Hippocampal formation (tissue), 2 donors: ENCODE measurements at places on chromosomes 13 and 19.

DNA sequence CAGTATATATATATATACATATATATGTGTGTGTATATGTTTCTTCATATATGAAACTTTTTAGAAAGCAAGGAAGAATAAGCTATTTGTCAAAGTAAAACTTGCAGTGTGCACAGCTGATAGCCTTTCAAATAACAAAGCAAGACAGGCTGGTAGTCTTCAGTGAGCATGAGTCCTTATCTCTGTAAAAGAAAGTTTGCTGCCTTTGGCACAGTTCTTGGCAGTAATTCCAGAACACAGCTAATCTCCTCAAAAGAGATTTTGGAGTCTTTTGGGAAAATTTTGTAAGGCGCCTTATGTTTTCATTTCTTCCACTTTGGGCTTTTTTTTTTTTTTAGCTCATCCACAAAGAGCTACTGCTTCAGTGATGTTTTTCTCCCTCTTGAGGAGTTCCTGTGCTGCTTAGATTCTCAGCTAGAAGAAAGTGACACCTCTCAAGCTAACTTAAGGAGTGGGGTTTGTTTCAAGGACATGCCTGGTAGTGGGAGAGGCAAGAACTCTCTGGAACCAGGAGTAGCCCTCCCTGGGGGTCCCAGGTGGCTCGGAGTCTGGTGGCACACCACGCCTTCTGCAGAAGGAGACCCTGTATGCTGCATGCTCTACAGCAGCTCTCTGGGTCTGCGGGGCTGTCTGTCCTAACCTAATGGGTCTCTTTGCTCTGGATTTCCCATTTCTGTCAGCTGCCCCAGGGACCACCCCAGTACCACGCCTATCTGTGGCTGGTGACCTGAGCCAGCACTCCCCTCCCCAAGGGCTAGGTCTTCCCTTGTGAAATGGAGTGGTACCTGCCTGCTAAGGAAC, 58.8 kb downstream of the TNFRSF19 start:
- no peak for DNase-seq

- no peak for DNase-seq
Measured at GRCh38 chr13:105918842-105919741, 616.4 kb downstream of the EFNB2 start.

GRCh38 chr13:42101821-42102585, 53.6 kb downstream of the DGKH start:
- DNase-seq = no peak

- no peak for DNase-seq
Measured at GRCh38 chr19:928471-929202, 2.8 kb downstream of the ARID3A start.

GRCh38 chr13:111975539-111976473, 91.1 kb upstream of the SOX1 start:
- DNase-seq = no peak

GRCh38 chr19:13098277-13099072, 4.2 kb downstream of the LYL1 start:
- no peak for DNase-seq

- DNase-seq = no peak
Measured at GRCh38 chr19:3115916-3116602, 19.8 kb upstream of the GNA15 start.

DNA sequence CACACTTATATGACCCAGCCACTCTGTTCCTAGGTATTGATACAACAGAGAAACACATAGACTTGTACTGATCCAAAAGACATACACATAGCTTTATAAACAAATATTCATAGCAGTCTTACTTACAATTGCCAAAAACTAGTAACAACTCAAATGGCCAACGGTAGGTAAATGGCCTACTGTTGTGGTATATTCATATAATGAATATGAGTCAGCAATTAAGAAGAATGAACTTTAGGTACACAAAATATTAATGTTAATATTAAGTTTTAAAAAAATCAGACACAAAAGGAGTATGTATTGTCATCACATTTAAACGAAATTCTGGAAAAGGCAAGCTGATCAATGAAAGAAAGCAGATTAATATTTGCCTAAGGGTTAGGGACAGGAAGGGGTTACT, 19.7 kb downstream of the KPNA3 start:
- DNase-seq = no peak

DNA sequence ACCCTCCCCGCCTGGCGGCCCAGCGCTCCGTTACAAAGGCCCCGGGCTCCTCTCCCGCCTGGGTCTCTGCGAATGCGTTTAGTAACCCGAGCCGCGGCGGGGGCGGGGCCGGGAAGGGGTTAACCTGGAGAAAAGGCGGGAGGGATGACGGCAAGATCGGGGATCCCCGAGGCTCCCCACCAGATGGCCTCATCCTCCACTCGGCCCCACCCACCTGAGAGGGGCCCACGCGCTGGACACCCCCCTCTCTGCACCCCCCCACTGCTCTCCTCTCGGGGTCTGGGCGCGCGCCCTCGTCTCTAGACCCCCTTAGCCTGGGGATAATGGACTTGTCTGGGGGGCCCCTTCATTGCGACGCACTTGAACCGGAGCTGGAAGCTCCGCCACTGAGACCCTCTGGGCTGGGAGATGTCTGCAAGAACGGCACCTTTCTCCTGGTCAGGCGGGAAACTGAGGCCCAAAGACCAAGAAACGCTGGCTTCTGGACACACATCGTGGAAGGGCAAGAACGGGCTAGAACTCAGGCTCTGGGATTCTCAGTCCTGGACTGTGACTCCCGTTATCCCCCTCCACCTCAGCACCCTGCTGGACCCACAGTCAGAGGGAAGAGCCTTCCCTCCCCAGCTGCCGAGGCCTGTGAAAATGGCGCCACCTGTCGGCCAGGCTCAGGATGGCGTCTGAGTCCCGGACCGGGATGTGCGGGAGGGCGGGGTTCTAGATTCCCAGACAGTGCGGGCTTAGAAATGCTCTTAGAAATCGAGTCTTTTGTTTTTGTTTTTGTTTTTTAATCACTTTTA, 2.9 kb upstream of the LTBP4 start:
- DNase-seq = peak; percentile 62

GRCh38 chr19:20388706-20389225, 176.8 kb downstream of the ZNF737 start:
- no peak for DNase-seq

DNA sequence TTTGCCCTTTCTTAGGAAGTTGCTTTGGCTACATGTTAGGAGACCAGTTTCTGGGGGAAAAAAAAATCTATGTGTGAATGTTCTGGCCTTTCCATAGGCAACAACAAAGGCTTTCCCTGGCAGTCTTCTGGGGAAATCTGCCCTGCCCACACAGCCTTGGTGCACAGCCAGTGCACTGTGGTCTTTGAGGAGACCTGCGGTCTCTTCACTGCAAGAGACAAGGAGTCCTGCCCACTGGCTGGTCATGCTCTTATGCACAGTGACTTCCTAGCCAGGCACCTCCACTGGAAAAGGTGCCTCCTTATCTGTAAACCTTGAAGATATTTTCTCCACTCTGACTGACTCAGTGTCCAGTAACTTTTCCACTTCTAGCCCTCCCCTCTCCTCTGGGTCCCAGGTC, 155.1 kb downstream of the SUCLA2 start:
- no peak for DNase-seq

DNA sequence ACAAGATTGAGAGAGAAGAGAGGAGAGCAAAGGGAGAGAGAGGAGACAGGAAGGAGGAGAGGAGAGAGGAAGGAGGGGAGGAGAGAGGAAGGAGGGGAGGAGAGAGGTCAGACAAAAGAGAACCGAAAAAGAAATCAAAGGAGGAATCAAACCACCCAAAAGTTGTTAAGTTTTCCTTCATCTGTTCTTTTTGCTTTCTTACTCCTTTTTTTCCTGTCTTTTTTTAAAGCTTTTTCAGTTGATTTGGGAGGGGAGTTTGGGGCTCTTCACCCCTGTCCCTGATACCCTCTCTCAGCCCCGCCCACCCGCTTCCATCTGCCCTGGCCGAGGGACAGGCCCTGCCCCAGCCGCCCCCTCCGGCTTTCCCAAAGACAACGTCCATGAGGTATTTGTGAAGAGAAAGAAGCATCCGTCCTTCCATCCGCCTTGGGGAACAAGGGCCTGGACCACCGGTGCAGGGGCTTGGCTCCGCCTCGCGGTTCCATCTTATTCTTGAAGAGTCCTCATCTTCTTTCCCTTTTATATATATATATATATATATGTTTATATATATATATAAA, 13.3 kb downstream of the ZNF574 start:
- DNase-seq = no peak

DNA sequence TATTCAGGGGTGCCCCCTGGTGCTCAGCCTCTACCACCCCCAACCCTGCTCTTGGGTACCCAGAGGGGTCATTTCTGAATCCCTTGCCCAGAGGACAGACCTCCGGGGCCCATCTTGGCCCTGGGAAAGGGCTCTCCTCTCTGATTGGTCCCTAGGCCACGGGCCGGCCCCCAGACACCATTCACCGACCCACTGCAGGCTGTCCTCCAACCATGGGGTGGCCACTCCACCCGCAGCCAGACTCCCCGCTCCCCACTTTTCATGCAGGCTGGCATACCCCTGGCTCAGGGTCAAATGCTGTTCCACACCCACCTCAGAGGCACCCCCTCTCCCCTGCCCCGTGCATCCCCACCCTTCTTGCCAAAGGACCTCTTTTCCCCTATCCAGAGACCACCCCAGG, 14.8 kb downstream of the SMIM24 start:
- DNase-seq = no peak

- DNase-seq = no peak
Measured at GRCh38 chr13:30071969-30072817, 221.8 kb upstream of the UBL3 start.

- DNase-seq = peak; percentile 4
Measured at GRCh38 chr13:46295491-46296114, 83.9 kb downstream of the LRRC63 start.

DNA sequence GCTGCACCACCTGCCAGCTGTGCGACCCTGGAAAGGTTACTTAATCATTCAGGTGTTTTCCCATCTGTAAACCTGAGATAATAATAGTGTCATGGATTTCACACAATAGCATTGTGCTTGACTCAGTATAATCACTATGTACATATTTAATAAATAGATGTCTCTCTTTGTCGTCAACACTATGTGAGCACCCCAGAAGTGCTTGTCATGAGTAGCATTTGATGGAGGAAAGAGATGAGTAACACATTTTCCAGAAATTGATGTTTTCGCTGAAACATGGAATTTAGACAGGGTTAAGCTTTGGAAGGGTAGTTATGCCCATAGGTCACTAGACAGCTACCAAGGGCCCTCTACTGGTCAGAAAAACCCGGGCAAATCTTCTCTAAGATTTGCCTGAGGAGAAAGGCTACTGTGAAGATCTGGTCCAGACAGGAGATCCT, 9.5 kb upstream of the MBNL2 start:
- DNase-seq = peak; percentile 47

DNA sequence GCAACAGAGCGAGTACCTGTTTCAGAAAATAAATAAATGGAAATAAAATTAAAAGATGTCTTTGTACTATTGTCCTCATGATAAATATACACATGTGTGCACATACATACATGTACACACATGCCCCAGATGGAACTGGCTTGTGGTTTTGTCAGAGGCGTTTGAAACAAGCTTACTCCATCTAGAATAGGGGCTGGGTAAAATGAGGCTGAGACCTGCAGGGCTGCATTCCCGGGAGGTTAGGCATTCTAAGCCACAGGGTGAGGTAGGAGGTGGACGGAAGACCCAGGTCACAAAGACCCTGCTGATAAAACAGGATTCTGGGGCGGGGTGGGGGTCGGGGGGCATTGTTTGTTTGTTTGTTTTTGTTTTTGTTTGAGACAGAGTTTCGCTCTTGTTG, 8.1 kb upstream of the SIN3B start:
- DNase-seq = no peak

- DNase-seq = no peak
Measured at GRCh38 chr13:25775986-25776385, 275.8 kb downstream of the SHISA2 start.

DNA sequence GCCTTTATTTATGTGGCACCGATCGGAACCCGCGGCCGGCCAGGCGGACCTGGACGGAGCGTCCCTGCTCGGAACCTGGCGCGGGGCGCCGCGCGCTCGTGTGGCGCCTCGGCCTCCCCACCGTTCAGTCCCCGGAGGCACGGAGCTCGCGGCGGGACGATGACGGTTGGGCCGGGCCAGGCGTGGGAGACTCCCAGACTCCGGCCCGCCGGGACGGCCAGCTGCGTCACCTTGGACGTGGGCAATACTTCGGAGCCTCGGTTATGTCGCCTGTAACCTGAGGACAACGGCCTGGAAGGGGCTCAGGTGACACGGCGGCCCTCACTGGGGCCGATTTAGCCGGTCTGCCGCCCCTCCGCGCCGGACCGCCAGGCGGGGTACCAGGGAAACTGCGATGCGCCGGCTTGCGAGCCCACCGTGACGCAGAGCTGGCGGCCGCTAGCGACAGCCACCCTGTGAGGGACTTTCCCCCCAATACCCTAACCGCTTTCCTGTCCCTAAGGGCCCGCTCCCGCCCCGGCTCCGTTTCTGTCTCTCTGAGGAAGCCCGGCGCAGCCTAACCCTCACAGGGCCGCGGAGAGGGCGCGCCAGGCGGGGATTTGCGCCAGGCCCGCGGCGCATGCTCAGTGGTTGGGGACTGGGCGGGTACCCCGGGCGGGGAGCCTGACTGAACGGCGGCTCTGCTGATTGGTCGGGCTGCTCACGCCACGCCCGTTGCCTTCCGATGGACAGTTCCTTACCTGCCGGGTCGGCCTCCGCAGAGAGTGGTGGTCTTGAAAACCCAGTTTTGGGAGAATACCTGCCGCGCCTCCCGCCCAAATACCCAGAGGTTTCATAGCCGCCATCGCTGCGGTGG, 109.5 kb upstream of the DOCK9 start:
- peak; percentile 78 for DNase-seq

GRCh38 chr19:45717983-45718650, 12.6 kb downstream of the FBXO46 start:
- DNase-seq = no peak

DNA sequence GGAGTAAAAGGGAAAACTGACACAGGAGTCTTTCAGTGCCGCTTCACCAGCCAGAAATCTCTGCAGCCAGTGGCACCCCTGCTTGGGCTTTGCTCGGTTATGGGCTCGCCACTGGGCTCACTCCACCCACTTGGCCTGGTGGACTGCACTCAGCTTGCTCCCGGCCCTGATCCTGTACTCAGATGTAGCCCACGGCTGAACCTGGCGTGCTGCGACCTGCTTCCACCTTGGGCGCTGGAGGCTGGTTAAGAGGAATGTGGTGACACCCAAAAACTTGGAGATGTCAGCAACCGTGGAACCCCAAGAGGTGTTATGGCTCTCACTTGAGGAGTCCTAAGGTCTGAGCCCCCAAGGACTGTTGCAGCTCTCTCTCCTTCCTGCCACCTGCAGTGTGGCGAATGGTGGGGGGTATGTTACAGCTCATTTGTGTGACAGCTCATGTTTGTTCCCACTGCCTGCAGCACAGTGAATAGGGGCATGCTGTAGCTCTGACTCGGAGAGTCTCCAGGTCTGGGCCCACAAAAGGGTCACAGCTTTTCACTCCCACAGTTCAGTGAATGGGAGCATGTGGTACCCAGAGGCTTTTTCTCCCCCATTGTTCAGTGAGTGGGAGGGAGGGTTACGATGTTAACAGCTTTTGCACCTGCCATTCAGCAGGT, 1124.5 kb upstream of the ATXN8OS start:
- no peak for DNase-seq

- no peak for DNase-seq
Measured at GRCh38 chr13:111919849-111920248, 147.1 kb upstream of the SOX1 start.
